Large intestine (tissue), 12 donors: ENCODE measurements at places on chromosomes 2 and 18. TPM values are rescaled to one million over a fixed set of nuclear protein-coding genes. Genes with fewer than 3 reads are reported as not detected.

Gene CCBE1
- polyA plus RNA-seq: 2.5 TPM

Gene REG3G
- polyA plus RNA-seq: 5.0 TPM

Gene MROH2A
- 0.16 TPM for polyA plus RNA-seq

Gene SLC19A3
- 80.8 TPM for polyA plus RNA-seq

Gene MAP2
- polyA plus RNA-seq: 16.3 TPM

Gene LONRF2
- polyA plus RNA-seq: 3.2 TPM

Gene HK2
- polyA plus RNA-seq: 2.8 TPM

Gene RAX
- polyA plus RNA-seq: not detected

Gene HOXD1
- 2.6 TPM for polyA plus RNA-seq

Gene CCDC74B
- 3.1 TPM for polyA plus RNA-seq

Gene CCDC150
- 16.1 TPM for polyA plus RNA-seq

Gene CEP192
- 27.9 TPM for polyA plus RNA-seq

Gene NEB
- 18.5 TPM for polyA plus RNA-seq

Gene COBLL1
- 38.3 TPM for polyA plus RNA-seq

- DNase-seq: no peak
Observed at GRCh38 chr18:48986851-48987761, 36.3 kb upstream of the SMAD7 start.

DNA sequence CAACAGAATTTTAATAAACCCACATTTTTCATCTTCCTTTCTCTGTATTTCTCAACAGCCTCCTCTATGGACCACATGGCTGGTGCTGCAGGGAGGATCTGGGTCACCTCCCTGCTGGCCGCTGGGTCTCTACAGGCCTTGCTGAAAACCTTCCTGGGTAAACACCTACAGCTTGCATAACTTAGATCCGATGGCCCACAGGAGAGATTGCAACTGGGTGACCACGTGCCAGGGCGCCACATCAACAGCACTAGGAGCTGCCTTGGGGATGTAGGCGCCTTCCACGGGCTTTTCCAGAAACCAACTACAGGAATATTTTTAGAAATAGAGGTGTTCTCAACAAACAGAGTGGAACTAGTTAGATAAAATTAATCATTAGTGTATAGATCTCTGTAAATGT lies 19.4 kb downstream of the TMEM18 start:
- no peak for DNase-seq

- DNase-seq: no peak
Observed at GRCh38 chr18:12820506-12820905, 63.5 kb downstream of the PTPN2 start.

DNA sequence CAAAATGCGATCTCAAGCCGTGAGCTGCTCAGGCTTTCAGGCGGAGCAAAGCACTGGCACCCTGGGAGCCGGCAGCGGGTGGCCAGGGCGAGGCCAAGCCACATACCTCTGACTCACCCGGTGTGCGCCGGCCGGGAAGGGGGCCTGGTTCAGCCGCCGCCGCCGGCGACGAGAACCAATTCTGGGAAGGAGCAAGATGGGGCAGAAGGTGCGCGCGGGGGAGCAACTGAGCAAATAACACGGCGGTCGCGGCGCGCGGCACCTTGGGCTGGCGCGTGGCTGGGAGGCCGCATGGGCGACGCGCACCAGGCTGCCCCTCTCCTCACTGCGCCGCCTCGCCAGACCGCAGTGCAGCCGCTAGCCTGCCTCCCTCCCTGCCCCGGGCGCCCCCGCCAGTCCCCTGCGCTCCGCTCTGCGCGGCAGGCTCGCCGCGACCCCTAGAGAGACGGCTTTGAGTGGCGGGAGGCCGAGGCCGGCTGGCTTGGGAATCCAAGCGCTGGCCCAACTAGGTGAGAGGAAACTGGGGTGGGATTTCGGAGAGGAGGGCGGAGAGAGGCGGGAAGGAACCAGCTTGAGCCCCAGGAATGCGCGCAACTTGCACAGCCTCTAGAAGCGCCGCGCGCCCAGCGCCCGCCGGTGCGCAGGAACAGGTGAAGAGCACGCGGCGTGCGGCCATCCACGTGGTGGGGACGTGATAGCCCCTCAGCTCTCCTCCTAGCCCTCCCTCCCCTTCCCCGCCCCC lies 3.2 kb downstream of the NRP2 start:
- DNase-seq: no peak

DNA sequence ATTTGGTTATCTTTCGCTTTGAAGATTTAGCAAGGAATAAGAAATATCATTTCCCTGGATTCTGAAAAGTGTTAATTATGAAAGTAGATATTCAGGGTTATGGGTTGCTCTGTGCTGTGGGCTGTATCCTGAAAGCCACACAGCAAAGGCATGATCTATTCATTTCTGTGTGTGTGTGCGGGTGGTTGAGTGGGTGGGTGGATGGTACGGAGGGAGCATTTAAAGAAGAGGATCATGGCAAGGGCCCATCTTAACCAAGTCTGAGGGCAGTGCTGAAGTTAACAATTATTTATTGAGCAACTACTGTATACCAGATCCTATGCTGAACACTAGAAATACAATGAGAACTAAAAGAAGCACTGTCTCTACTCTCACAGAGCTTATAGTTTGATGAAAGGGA lies 178.2 kb upstream of the ZEB2 start:
- no peak for DNase-seq

GRCh38 chr18:5297597-5297996 lies 2.1 kb upstream of the ZBTB14 start:
- no peak for DNase-seq

- no peak for DNase-seq
Observed at GRCh38 chr2:22134421-22134820, 1010.7 kb downstream of the TDRD15 start.

DNA sequence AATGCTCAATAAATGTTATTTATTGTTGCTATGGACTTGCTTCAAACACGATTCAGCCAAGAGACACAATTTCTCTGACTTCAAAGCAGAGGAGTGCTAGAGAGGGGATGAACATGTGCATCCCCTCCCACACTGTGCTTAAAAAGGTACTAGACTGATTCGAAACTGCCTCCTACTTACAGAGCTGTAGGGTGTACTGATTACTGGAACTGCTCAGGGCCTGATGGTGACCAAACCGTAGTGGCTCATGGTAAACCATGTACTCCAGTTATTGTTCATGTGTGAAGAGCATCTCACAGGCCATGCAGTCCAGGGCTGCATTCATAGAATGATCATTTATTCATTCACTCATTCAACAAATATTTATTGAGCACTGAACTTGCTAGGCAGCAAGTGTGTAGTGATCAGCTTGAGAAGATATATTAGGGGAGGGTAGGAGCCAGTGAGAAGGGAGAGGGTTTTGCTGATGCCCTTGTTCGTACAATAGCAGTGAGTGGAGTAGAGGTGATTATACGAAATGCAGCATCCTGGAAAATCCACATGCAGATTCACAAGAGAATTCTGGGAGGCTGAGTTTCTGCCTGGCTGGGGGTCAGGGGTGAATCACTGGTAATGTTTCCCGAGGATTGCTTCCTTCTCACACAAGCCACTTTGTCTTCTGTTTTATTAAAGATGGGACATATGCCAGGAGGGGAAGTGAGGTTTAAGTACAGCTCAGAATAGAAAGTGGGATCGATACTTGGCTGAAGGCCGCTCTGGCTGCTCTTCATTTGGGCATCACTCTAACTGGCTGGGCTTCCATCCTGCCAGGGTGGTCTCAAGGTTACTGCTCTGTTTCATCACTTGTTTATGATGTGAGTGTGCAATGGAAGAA lies 245.4 kb downstream of the RAD51AP2 start:
- DNase-seq: no peak

- DNase-seq: peak; percentile 74
Observed at GRCh38 chr2:173311844-173312606, 42.6 kb upstream of the CDCA7 start.

DNA sequence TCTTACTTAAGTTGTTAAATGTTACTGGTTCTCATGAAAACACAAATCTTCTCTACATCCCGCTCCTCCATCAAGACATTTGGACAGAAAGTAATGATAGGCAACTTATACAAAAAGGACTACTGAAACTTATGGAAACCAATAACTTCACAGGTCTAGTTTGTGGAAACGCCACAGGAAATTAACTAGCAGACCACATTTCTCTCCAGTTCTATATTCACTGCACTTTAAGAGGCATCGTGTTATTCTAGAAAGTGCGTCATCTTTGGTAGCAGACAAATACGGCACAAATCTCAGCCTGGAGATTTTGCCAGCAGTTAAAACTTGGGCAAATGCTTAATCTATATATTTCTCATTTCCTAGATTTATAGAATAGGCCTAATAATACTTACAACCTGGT lies 164.3 kb downstream of the EPHA4 start:
- DNase-seq: no peak

DNA sequence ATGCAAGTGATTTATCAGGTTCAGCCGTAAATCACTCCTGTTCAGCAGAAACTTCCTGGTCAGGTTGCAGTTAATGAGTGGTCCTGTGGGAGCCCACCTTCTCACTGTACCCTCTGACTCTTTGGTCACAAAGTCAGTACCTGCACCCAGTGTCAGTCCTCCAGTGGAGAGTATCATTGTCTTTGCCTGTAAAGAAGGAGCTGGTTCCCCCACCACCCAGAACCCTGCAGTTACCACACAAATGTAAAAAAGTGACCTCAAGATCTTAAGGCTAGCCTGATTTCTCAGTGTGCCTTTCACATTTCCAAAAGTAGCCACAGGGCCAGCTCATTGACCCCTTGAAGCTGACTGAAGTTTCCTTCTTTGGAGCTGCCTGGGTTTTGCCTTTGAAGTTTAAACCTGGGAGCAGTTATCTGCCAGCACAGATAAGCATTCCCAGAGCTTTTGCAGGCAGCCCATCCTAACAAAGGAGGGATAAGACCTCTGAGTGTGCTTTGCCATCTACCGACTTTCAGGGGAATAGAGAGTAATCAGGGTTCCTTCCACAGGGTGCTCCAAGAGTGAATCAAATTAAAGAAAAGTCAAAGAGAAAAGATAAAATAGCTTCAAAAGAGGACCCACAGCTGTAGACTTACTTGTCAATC lies 725.2 kb downstream of the CPS1 start:
- DNase-seq: no peak

DNA sequence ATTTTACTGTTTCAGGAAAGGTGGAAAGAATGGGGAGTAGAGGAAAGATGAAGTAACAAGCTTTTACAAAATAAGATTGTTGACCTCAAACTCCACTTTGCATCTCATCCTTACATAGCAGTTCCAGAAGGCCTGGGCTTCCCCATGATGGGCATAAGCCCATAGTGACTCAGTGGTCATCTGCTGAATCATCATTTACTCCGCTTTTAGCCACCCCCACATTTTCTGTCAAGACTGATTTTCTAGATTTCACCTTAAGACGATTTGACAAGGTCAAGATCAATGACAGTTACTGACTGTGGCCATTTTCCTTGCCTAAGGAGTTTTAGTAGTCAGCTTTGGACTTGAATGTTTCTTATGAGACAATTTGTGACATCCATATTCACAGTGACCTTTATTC lies 49.4 kb downstream of the PLEKHM3 start:
- DNase-seq: no peak
